Stimulated activated CD8-positive, alpha-beta memory T cell treated with anti-CD3 and anti-CD28 coated beads, Interleukin-4, amount 100 ng/mL, for 1 hour (primary cell): ENCODE measurements at places on chromosomes 12 and 14.

DNA sequence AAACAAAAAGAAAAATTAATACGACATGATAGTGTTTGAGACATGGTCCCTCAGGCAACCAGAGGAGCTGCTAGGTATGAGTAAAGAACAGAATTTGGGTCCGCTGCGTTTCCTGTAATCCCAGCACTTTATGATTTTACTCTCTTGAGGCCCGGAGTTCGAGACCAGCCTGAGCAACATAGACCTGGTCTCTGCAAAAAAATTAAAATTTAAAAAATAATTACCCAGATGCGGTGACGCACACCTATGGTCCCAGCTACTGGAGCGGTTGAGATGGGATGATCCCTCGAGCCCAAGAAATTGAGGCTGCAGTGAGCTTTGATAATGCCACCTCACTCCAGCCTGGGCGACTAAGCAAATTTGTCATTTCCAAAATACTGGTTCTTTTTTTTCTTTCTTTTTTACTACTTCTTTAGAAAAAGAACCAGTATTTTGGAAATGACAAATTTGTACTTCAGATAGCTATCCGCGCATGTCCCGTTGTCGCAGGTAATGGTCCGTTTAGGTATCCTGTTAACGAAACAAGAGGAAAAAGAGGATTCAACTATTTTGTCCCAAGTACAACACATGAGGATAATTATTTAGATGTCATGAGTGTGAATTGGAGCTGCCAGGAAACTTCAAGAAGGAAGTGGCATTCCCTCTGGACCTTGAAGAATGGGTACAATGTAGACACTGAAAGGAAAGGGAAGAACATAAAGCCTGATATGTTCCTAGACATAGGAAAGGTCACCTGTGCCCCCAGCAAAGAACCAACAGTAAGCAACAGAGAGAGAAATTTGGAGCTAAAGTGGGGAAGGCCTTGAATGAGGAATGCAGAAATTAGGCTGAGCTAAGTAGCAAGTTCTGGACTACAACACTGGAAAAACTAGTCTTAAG, 1.2 kb upstream of the HECTD1 start:
- no peak for DNase-seq

DNA sequence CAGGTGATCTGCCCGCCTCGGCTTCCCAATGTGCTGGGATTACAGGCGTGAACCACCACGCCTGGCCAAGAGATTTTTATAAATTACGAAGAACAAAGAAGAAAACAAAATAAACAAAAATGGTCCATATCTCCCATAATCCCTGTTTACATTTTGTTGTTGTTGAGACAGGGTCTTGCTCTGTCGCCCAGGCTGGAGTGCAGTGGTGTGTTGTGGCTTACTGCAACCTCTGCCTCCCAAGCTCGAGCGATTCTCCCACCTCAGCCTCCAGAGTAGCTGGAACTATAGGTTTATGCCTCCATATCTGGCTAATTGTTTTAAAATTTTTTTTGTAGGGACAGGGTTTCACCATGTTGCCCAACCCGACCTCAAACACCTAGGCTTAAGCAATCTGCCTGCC, 156.1 kb downstream of the ZNF664 start:
- no peak for DNase-seq

- DNase-seq = no peak
Measured at GRCh38 chr12:132398386-132398991, 69.1 kb upstream of the GALNT9 start.

DNA sequence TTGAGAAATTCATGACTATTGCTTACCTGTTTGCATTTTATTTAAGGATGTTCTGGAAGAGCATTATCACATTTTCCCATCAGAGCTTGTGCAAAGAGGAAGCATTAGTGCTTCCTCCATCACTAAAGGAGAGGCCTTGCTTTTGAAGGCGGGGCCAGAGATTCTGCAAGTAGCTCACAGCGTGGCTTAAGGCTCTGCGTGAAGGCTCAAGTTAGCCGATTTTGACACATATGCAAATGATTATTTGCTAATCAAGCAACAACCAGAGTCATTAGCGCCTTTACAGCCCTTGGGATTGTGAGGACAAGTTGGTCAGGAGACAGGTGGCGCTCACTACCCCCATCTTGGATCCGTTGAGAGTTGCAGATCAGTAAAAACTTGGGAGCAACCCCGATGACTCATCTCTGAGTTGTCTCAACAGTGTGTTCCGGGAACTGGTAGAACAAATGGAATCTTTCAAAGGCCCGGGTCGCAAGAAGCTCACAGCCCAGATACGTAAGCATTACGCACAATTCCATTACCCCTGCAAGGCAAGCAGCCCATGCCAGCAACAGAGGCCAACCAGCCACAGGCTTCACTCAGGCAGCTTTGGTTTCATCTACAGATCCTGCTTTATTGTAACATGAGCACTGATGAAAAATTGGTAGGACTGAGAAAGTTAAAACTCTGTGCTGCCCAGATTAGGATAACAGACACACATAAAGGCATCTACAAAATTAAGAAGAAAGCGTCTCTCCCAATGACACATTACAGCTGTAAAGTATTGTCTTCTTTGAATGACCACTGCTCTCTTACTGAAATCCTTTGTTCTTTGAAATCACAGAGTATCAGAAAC, 34.9 kb upstream of the SPTSSA start:
- DNase-seq = no peak

DNA sequence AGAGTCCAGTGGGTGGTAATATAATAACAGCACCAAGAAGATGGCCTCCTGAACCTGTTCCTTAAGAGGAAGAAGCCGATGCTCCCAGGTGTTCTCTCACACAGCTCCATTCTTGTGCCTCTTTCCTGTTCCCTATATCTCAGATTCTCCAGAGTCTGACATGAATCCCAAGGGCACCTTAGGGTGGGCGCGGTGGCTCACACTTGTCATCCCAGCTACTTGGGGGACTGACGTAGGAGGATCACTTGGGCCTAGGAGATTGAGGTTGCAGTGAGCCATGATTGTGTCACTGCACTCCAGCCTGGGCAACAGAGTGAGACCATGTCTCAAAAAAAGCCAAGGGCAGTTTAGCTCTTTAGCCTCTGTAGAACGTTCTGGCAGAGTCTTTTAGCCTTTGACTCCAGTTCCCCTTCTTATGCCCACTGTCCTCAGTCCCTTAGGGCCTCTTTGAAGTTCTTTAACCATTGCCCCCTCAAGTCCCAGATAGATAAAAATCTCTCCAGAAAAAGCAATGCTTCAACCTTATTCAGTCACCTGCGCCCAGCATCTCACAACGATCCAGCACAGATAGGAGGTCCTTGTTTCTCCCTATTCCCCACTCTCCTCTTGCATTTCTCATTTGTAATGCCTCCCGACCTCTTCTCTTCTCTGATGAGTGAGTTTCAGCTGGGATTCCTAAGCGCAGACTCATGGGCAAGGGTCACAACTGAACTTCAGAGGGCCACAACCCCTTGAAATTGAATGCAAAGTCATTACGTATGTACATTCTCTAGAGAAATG, 4.7 kb downstream of the CCDC184 start:
- DNase-seq = no peak

DNA sequence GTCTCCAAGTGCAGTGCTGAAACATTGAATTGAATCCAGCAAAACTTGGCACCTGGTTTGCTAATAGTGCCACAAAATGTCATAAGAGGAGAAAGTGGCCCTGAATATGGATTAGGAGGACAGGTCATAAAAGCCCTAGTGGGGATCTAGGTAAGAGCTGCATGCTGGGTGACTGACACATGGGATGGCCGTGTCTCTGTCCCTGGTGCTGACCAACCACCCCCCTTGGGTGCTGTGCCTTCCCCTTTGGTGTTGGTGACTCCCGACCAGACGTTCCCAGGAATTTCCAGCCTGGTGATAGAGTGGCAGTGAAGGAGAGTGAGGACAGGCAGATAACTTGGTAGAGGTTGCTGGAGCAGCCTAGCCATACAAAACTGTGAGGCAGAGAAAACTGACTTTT, 142.8 kb downstream of the VRK1 start:
- no peak for DNase-seq

DNA sequence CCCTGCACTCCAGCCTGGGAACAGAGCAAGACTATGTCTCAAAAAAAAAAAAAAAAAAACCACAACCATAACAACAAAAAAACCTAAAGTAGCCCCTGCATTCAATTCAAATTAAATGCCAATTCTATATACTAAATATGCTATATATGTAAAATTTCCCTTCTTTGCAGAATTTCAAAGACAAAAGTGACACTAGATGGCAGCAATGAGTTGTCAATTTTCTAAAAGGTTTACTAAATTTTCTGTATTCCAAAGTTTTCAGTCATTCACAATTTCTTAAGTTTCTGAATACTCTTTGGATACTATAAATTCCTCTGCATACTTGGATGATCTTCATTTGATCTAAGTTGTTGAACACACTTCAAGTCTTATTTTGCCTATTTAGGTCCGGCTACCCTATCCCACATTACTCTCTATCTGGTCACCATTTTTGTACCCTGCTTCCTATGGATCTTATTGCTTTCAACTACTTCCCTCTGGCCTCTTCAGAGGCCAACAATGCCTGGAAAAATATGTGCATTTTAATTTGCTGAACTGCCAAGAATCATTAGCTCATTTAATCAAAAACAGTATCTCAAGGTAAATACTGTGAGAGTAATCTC, 27.9 kb downstream of the HNRNPC start:
- no peak for DNase-seq

DNA sequence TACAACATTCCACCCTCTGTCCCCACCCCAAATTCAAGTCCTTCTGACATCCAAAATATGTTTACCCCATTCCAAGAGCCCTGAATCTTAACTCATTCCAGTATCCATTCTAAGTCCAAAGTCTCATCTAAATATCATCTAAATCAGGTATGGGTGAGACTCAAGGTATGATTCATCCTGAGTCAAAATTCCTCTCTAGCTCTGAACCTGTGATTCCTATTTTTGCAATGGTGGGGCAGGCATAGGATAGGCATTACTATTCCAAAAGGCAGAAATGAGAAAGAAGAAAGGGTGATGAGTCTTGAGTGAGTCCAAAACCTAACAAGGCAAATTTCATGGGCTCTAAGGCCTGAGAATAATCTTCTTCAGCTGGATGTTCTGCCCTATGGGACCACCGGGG, 140.3 kb upstream of the FAR2 start:
- DNase-seq = no peak

GRCh38 chr14:91387951-91388381, 29.7 kb downstream of the CCDC88C start:
- no peak for DNase-seq

GRCh38 chr14:80536456-80536855, 325.2 kb upstream of the DIO2 start:
- DNase-seq = no peak

GRCh38 chr12:125688223-125688622, 623.0 kb downstream of the AACS start:
- no peak for DNase-seq

DNA sequence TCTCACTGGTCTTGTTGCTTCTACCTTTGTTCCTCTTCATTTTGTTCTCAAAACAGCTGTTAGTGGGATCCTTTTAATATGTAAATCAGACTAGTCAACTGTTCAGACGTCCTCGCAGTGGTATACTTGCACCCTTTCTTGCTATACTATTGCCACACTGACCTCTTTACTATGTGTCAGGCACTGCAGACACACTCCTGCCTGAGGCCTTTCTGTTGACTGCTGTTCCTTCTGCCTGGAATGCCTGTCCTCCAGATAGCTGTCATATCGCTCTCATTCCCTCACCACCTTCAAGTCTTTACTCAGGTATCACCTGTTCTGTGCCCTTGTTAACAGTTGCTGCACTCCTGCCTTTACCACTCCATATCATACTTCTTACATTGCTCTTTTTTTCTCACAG, 90.0 kb upstream of the TMEM263 start:
- DNase-seq = no peak

- no peak for DNase-seq
Measured at GRCh38 chr12:120346681-120347080, 19.1 kb upstream of the PLA2G1B start.

DNA sequence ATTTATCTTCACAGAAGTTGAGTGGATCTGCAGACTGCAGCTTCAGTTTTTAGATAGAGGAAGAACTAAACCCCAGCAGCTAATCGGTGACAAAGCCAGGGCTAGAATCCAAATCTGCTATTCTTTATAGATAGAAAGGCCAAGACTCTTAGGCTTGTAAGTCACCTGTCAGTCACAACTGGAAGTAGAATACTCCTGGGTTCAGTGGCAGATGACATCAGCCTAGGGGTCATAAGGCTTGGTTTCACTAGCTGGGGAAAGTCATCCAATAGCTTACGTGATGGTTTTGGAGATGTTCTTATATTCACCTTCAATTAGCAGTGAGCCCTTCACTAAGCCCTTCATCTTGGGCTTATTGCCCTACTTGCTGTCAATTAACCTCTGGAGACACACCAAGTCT, 93.4 kb downstream of the APAF1 start:
- DNase-seq = no peak

- DNase-seq = no peak
Measured at GRCh38 chr14:66017927-66018326, 468.2 kb upstream of the CCDC196 start.

DNA sequence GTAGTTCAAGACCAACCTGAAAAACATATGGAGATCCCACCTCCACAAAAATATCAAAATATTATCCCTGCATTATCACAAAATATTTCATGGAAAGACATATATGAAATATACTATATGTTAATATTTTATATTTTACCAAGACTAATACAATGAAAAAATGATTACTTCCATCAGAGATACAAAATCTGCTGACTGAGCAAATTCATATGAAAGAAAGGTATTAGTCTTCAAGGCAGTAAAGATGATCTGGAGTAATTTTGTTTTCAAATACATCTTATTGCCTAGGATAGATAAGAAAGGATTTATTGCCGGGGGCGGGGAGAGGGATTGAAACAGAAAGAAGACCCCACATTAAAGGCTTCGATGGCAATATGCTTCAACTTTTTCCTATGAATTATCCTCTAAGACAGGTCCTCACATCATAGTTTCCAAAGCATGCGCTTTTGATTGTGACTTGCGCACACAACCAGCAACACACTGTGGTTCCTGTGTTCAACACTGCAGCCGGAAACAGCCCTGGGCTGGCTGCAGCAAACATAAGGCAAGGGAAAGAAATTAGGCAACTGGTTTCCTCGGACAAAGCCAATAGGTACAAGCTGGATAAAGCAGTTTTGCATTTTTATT, 83.2 kb downstream of the SPPL3 start:
- no peak for DNase-seq

DNA sequence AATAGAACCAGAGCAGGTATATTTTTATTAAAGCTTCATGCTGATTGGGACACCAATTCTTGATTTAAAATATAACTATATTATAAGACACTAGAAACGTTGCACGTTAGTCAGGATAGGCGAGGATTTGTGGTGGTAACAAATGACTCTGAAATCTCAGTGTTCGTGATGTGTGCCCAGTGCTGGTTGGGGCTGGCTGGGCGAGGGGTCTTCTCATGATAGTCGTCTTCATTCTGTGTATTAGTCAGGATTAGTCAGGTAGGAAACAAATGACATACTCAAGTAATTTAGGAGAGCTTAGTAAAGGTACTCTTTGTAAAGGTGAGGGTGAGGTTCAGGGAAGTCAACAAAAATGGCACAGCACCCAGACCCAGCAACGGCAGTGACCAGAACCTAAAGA, 73.9 kb upstream of the HIF1A start:
- no peak for DNase-seq
